Adrenal gland (tissue), 19 donors: ENCODE measurements at places on chromosomes 2 and 18. TPM values are rescaled to one million over a fixed set of nuclear protein-coding genes. Genes with fewer than 3 reads are reported as not detected.

DNA sequence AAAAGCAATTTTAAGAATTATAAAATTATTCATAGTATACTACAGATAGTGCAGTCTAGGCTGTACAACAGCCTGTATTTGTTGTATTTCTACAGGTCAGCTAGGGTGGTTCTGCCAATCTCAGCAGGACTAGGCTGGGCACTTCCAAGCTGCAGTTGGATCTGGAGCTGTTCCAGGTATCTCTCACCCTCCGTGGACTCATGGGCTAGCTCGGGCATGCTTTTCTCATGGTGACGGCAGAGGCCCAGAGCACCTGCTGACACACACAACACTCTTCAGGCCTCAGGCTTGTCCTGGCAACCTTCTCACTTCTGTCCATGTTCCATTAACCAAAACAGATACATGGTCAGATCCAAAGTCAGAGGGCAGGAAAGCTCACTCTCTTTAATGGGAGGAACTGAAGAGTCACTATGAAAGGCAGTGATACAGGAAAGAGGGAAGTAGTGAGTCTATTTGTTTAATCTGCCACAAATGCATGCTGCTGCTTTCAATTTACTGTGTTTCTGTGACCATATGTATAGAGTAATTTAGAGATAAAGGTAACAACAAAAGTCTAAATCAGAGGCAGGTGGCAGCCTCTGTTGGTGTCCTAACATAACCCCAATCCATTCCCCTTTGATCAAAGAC lies 462.4 kb upstream of the ACVR2A start:
- DNase-seq, result no peak

Gene OSR1
- 0.61 TPM for total RNA-seq

DNA sequence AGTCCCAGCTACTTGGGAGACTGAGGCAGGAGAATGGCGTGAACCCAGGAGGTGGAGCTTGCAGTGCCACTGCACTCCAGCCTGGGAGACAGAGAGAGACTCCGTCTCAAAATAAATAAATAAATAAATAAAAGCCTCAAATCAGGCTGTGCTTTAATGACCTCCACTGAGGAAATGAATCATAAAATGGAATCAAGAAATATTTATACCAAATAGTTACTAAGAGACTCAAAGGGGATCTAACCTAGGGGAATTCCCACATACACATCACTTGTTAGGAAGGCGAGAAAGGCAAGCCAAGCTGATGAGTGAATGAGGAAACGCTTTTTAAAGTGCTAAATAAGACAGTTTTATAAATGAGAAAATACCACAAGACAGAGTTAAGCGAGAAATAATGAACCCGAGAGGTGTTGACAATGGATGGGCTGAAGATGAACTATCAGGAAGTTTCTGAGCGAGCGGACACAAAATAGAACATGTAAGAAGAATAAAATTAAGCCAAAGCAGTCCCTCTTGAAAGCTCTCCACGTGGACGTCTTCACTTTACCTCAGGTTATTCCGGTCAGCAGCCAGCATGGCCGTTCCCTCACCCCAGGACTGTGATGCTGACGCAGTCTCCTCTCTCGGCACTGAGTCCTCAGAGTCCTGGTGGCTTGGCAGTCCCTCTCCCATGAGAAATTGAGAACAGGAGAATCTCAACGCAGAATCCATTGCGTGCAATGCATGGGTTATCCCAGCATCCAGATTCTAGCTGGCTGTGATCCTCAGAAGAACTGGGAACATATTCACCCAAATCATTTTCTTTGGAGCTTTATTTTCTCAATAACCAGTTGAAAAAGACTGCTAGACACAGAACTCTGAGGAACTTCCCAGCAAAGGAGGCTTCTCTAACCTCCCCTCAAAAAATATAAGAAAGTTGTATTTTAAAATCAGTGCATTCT lies 22.3 kb downstream of the PXDN start:
- DNase-seq, result no peak

Gene LYG1
- 0.29 TPM for total RNA-seq

GRCh38 chr2:219056896-219057708 lies 3.6 kb downstream of the IHH start:
- no peak for DNase-seq

DNA sequence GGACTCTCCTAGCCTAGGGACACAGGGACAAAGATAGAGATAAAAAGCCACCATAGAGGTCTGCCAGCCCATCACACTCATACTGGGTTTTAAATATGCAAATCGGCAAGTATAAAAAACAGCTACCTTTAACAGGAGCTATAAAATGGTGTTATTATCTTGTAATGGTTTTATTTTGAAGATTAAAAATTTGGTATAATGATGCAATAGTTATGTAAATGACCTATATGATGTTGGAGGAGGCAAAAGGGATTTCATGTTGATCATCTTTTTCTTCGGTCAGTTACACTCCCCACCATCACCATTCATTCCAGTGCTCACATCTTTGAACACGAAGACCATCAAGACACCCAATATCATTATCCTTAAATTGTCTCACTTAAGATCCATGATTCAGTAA lies 11.2 kb downstream of the ZNF521 start:
- DNase-seq, result no peak

- no peak for DNase-seq
Measured at GRCh38 chr2:182647499-182647787, 68.6 kb upstream of the DNAJC10 start.

Gene SLC19A3
- total RNA-seq, result 1.5 TPM

- no peak for DNase-seq
Measured at GRCh38 chr2:131040661-131041401, 52.4 kb downstream of the FAM168B start.

Gene IL36A
- total RNA-seq, result not detected

Gene IL1F10
- total RNA-seq, result not detected

GRCh38 chr2:23621616-23622015 lies 236.6 kb downstream of the KLHL29 start:
- DNase-seq, result no peak

DNA sequence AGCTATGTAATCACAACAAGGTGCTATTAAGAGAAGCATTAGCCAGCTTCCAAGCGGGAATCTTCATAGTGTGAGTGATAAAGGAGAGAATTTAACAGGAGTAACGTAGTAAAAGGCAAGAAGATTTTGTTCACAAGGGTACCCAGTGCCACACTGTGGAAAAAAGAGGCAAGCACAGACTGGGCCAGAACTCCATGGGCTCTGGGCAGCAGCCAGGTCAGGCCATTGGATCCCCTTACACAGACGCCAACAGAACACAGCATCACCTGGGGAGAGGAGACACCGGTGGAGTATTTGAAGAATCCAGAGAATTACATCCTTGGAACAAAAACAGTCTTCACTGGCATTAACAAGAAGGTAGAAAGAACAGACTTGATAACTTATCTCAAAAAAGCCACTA lies 21.2 kb downstream of the AMER3 start:
- no peak for DNase-seq

DNA sequence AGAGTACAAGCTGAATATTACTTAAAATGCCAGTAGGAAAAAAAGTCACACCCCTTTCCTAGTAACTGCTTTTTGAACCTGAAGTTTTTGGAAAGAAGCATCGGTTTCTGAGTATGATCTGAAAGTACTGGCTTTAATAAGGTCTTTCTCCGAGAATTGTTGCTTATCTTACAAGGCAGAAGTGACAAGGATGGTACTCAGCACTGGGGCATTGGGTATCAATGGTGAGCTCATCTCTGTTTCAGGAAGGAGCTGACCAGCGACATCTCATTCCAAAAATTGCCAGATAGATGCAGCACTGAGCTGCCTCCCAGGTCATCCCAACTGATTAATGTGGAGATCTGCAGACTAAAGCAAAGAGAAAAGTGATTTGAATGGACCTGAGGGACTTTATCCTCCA lies 85.4 kb downstream of the FMNL2 start:
- no peak for DNase-seq

DNA sequence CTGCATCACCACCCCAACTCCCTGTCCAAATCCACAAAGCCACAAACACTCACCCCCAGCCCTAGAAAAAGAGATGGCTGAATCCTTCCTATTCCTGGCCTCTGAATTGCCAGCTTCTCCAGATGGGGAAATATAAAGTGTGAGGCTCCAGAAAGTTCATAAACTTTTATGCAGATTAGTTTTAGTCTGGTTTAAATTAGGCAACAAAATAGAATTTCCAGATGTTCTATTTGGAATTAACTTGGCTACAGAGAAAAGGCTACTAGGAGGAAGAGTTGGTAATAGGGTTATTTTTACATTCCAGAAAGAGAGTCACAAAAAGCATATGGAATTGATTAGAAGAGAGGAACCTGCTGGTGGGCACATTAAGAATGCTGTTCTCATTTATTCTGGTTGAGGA lies 56.0 kb downstream of the EN1 start:
- DNase-seq, result no peak

DNA sequence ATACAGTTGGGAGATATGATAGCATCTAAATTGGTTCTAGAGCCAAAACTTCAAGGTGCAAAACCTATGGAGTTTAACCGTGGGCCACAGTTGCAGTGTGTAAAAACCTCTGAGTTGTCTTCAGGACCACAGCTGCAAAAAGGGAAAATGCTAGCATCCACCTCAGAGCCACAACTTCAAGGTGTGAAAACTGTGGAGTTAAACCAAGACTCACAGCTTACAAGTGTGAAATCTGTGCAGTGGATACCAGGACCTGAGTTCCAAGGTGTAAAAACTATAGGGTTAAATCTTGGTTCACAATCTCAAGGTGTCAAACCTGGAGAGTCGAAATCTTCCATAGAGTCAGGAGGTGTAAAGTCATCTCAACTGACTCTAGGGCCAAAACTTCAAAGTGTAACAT lies 10.4 kb upstream of the ZNF512 start:
- DNase-seq, result no peak

GRCh38 chr2:159716857-159717256 lies 4.6 kb downstream of the MARCHF7 start:
- DNase-seq, result no peak

DNA sequence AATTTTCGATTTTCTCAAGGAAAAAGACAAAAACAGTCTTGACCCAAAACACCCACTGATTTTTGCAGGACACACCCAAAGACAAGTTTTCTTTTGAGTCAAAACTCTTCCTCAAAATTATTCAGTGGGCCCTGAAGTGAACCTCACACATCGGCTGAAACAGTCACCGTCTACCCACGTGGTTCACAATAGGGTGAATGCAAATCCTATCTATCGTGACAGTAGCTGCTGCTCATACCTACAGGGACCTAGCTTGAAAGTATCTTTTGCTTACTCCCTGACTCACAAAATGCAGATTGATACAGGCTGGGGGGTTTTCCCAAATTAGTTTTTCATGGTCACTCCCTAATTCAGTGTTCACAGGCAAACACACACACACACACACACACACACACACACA lies 10.7 kb upstream of the CD226 start:
- DNase-seq, result no peak

Gene DSG4
- not detected for total RNA-seq

DNA sequence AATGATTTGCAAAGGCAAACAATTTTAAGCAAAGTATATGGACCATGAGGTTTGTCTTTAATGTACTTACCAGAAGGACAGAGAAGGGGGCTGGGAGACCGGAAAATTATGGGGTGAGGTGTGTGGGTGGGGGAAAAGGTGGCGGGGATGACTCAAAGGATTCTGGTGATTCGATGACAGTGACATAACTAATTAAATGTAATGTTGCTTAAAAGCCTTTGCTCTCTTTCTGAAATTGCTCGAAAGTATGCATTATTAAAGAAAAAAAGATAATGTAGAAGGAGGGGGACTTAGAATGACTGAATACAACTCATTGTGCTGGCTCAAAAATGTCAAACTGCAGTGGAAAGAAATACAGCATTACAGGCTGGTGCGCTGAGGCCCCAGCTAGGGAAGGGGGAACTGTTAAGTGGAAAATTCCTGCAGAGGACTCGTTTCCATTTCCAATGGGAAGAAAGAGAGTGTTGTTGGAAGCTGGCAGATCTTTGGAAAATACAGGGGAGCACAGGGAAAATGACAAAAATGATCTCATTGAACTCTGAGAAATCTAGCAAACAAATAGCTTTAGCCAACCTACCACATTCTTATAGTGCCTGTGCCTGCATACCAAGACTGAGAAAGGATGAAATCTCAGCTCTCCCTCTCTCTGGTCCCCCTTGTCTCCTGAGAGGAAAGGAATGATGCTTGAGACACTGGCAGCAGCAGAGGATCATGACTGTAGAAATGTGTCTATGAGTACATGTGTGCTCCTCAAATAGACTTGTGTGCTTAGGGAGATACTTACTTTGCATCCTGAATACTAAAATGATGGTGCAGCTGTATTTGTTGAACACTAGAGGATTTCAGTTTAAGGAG lies 632.4 kb downstream of the NYAP2 start:
- no peak for DNase-seq

Gene CD28
- 0.32 TPM for total RNA-seq

GRCh38 chr2:241073166-241074064 lies 28.7 kb downstream of the MTERF4 start:
- DNase-seq, result no peak

- no peak for DNase-seq
Measured at GRCh38 chr2:156702541-156702940, 266.4 kb downstream of the GPD2 start.

GRCh38 chr18:3171631-3172030 lies 48.1 kb downstream of the MYOM1 start:
- DNase-seq, result no peak

Gene MERTK
- total RNA-seq, result 74.1 TPM

GRCh38 chr18:35639296-35639695 lies 57.8 kb downstream of the GALNT1 start:
- DNase-seq, result no peak

GRCh38 chr18:12403601-12404506 lies 3.9 kb upstream of the PRELID3A start:
- no peak for DNase-seq

GRCh38 chr18:26376105-26376504 lies 149.9 kb downstream of the TAF4B start:
- DNase-seq, result no peak

GRCh38 chr18:75293591-75293990 lies 83.0 kb downstream of the TSHZ1 start:
- no peak for DNase-seq

GRCh38 chr2:27990030-27990590 lies 99.6 kb downstream of the BABAM2 start:
- DNase-seq, result no peak

DNA sequence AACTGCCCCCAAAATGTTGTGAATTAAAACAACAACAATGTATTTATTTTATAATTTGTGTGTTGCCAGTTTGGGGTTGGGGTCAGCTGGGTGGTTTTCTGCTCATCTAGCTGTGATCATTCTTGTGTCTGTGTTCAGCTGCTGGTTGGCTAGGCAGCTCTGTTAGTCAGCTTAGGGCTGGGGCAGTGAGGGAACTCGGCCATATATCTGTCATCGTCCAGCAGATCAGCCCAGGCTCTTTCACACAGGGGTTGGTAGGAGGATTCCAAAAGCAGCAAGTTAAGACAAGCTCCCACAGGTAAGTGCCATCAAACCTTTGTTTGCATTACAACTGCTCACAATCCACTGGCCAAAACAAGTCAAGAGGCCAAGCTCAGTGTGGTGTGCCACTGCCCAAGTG lies 121.5 kb downstream of the LPIN1 start:
- DNase-seq, result no peak

GRCh38 chr2:120745420-120746111 lies 9.9 kb downstream of the GLI2 start:
- DNase-seq, result peak; percentile 23

- DNase-seq, result peak; percentile 78
Measured at GRCh38 chr2:127071901-127072328, 35.0 kb downstream of the BIN1 start.
